NCI-H774 (cell line): ENCODE measurements at places on chromosomes 12 and 14.

DNA sequence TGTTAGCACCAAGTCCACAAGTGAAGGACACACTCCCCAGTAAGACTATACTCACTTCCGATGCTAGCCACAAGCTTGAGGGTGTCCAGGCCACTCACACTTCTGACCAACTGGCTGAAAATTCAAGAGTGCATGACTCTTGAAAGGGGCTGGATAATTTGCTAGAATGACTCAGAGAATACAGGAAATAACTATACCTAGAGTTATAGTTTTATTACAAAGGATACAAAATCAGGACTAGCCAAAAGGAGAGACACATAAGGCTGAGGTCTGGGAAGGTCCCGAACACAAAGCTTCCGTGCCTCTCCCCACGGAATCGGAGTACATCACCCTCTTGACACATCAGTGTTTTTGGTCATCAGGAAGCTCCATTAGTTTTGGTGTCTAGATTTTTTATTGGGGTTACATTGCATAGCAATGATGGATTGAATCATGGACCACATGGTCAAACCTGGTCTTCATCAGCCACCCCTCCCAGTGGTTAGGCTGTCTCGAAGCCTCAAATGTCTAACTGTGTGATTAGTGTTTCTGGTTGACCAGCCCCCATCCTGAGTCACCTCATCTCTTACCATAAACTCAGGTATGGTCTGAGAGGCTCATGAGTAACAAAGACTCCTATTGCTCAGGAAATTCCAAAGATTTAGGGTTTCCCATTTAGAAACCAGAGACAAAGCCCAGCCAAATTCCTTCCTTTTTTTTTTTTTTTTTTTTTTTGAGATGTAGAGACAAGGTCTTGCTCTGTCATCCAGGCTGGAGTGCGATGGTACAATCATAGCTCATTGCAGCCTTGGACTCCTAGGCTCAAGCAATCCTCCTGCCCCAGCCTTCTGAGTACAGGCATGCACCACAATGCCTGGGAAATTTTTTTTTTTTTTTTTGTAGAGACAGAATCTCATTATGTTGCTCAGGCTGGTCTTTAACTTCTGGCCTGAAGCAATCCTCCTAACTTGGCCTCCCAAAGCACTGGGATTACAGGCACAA, 472.0 kb upstream of the TBX3 start:
- DNase-seq, result no peak

DNA sequence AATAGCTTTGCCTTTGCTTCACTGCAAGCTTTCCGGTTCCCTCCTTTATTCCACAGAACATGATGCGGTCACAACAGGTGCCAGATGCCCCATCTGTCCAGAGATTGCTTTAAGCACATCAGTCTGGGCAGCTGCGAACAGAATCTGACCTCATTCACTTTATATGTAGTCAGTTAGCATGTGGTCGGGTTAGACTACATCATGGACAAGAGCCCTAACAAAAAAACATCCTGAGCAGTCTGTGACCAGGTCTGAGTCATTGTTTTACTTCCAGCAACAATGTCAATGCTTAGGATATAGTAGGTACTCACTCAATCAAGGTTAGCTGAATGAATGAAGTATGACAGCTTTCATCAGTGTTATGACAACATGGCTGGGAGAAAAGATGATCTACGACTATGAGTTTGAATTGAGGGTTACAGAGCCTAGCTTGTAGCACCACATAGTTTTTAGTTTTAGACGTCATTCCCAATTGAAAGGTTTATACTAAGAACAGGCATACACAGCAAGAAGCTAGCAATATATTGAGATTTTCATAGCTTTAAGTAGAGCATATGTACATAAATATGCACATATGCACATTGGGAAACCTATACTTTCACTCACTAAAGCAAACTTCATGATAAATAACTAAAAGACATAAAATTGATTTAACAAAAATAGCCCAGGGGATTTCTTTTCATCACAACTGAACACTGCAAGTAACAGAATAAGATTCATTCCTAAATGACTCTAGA, 64.2 kb upstream of the TMCC3 start:
- peak; percentile 37 for DNase-seq

DNA sequence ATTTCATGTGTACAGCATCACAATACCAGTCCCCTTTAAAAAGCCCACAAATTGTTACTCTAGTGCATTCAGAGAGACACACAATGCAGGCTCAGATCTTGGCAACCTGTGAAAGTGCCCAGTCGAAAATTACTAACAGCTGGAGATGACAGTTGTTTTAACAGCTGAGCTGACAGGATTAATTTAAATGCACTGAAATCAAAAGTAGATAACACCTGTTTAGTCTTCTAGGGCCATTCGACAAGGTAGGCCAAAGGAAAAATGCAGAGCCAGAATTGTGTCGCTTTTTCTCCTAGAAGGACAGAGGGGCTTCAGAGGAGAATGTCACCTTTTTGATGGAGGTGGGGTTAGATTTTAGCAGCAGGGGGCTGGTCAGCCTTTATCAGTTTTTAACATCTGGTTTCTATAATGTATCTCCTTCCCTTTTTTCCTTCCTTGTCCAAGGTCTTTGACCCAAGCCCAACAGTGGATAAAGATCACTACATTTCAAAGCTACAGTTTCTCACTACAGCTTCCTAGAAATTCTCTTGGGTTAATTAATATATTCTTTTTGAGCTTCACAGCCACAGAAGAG, 139.1 kb downstream of the SOX5 start:
- peak; percentile 78 for DNase-seq

GRCh38 chr14:62645649-62646048, 399.6 kb downstream of the KCNH5 start:
- DNase-seq, result no peak

DNA sequence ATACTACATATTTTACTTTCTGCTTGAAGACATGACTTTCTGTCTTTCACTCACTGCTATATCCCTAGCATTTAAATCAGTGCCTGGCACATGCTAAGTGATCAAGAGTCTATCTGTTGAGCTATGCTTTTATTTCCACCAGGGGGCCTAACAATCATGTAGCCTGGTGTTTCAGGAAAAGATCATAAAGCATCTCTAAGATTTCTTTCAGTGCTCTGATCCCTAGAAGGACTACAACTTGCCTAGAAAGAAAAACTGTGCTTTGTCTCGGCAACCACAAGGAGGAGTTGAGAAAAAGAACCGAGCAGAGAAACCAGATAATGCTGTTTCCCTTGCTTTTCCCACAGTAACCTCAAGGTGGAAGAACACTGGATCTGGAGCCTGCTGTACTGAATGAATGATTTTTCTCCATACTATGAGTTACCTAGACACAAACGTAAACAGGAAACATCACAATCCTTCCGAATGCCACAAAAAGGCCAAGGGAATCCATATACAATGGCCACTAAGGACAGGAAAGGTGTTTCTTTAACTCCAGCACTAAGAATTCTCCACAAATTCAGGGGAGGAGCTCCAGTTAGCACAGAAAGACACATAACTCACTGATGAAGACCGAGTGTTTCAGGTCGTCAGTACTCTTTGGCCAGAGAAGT, 1.2 kb downstream of the CRY1 start:
- DNase-seq, result peak; percentile 21

GRCh38 chr14:96959992-96960391, 162.8 kb downstream of the VRK1 start:
- no peak for DNase-seq

DNA sequence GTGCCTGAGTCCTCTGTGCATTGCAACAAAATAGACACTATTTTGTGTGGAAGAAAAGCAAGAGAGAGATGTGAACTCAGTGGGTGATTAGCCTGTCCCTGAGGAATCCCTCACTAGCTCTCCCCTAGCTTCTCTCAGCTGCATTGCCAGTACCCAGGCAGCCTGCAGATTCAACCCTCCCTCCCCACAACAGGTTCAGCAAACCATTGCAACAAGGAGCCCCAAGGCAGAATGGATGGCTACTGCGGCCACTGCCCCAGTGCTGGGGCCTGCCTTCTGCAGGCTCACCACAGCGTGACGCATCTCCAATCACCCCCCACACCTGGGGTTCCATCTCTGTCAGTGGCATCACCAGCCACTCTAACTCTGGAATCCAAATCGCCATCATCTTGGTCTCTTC, 2.3 kb downstream of the CRACR2A start:
- DNase-seq, result no peak

DNA sequence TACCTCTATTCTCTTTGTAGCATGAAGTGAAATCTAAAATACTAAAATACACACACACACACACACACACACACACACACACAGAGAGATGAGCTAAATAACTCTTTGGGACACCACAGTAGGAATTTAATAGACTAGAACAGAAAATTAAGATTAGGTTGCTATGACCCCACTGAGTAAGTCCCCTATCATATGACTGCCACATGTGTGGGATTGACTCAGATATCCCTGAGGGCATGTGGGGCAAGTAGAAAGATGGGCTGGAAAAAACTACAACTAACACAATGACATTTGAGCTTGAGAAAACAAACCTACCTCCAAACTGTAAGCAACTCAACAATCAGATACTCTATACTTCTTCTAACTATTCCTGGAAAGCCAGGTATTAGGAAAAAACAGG, 27.0 kb downstream of the SLC25A21 start:
- no peak for DNase-seq

DNA sequence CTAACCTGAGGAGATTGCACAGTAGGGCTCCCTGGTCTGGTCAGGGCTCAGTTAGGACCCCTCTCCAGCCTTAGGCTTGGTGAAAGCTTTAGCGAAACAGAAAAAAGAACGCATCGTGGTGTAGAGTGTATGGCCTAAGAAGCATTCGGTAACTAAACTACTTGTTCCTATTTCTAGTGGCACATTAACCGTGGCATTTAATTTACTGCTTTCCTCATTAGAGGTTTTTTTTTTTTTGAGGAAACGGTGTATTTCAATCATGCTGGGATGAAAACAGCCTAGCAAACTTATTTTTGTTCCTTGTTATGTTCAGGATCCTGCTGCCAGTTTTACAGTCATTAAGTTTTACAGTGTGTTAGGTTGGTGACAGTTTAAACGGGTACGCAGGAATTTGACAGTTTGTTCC, 518 bp upstream of the OSBPL8 start:
- no peak for DNase-seq

GRCh38 chr12:93237235-93237915, 140.3 kb upstream of the NUDT4 start:
- no peak for DNase-seq

DNA sequence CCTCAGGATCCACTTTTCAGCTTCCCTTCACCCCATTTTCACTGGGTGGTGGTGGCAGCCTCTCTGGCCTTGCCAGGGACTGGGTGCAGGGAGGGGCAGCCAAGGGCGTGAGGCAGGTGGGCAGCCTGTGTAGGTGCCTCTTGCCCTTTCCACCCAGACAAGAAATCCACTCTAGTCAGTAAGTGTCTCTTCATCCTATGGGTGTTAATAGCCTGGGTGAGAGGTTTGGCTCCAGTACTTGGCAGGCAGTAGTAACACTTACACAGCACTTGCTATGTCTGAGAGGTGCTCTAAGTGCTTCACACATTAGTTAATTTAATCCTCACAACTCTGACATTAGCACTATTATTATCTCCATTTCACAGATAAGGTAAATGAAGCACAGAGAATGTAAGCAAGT, 171.9 kb downstream of the EMP1 start:
- no peak for DNase-seq

DNA sequence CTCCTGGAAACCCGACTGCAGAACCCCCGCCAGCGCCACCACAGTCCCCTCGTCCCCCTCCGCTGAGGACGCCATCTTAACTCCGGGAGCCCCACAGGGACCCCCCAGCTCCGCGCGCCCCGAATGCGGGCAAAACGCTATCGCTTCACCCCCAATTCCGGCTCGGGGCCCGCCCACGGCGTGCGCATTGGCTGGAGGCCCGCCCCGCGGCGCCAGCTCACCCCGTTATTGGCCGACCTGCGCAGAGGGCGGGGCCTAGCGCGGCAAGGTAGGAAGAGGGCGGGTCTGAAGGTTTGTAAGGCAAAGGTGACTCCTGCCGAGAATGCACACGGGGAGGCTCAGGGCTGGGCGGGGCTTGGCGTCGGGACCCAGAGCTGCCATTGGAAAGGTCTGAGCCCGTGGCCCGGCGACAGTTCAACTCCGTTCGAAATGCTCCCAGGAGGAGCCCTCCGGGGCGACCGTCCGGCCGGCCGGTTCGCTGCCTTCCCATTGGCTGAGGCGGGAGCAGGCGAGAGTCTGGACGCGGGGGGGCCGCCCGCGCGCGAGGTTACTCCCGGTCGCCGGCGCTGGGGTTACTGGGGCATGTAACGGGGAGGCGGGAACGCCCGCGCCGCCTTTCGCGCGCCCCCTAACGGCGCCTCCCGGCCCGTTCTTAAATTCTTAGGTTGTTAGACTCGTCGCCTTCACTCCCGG, at the start of gene LPCAT3:
LPCAT3 (minus strand) TSS at position 127 of the 693 bp plus-strand sequence; CDS start at position 75, 52 bp downstream.
- peak; percentile 99 for DNase-seq

DNA sequence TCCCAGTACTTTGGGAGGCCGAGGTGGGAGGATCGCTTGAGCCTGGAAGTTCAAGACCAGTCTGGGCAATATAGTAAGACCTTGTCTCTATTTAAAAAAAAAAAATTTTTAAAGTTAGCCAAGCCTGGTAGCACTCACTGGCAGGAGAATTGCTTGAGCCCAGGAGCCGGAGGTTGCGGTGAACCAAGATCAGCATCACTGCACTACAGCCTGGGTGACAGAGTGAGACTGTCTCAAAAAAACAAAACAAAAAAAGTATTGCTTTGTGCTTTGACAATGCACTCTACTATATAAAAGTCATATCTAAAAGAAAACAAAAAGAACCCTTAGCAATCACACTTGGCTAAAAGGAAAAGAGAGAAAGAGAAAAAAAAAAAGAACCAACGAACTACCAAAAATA, 26.8 kb downstream of the GNPTAB start:
- DNase-seq, result no peak

DNA sequence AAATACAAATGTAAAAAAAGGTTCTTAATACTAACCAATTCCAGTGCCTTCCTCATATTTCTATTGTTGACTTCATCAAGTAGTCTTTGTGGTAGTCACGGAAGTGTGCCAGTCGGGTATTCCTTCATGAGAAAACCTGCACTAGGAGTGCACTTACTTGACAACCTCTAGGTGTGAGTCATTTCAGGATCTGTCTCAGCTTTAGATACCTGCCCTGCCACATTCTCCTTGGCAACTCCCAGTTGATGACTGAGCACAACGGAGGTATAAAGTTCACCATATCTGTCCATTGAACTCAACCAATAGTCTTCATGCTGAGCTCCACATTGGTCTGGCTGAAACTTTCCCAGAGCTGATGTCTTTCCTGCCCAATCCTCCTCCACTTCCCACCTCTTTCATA, 215.7 kb downstream of the SYT10 start:
- DNase-seq, result no peak

- no peak for DNase-seq
Measured at GRCh38 chr12:66623455-66623854, 55.4 kb downstream of the GRIP1 start.

DNA sequence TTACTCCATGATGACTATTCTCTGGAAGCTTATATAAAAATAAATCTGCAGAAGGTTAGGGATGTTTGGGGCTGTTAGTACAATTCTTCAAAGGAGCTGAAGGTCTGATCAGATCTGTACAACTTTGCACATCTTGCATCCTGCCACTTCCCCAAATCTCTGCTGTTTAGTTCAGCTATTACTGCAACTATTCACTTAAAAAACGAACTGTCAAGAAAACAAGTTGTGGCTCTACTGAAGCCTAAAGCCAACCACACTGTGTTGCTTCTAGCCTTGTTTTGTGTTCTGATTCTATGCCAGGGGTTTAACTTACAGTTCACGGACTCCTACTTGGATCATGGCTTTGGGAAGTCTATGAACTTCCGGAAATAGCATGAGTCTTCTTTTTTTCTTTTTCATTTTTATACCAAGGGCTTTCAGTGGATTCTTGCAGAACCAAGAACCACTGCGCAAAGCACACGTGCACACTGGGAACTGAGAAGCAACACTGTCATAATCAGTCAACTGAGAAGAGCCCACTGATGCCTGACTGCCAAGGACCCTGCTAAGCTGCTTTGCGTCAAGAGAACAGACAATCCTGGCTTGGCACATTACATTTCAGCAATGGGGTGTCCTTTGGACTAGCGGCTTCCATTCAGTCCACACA, 66.3 kb upstream of the EEA1 start:
- DNase-seq, result no peak
